ENCODE measurements at places on chromosomes 1 and 21.

GRCh38 chr1:54256522-54257345 is 56.8 kb downstream of the MRPL37 start:
- no peak for DNase-seq

DNA sequence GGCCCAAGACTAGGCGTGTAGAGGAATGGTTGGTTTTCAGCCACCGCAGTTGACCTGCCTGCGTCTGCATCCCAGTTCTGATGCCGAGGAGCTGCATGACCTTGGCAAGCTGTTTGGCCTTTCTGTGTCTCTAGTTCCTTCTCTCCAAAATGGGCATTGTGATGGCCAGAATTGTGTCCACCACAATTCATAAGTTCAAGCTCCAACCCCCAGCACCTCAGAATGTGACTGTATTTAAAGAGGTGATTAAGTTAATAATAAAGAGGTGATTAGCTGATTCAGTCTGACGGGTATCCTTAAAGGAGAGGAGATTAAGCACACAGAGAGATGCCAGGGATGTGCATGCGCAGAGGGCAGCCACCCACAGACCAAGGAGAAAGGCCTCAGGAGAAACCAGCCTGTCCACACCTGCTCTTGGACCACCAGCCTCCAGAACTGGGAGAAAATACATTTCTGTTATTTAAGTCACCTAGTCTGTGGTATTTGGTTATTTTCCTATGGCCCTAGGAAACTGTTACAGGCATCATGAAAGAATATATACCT is 28.5 kb downstream of the MAB21L3 start:
- no peak for DNase-seq

DNA sequence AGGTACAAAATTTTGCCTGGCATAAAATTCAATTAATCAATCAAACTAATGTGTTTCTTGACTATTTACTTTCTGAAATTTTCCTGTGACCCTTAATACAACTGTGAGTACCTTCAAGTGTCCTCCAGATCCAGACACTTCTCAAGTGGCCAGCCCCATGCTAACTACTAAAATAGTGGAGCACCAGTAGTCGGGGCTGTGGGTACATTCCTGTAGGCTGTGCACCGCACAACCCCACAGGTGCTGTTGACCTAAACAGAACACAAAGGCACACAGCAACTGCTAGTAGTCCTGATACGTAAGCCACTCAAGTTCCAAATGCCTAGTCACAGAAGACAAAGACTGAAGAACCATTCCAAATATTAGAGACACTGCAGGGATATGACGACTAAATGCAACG is 36.6 kb downstream of the TMEM50B start:
- no peak for DNase-seq

DNA sequence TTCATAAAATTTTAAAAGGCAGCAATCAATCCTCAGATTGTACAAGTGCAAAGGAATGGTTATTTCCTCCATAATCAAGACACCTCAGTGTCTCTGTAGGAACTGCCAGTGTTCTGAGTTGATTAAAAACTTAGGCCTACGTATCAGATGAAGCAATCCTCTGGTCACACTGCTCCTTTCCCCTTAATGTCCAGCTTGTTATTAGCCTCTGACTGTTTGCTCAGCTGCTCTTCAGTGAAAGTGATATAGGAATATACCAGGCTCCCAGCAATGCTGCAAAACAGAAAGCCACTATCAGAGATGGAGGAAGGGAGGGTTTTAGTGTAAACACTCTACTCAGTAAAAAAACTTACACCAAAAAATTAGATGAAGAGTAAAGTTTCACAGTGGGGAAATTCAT is 49.8 kb downstream of the SLC35D1 start:
- no peak for DNase-seq

Data from CD4-positive, alpha-beta T cell treated with Interleukin-2 at 100 ng/mL for 4 hours (primary cell).